ENCODE measurements at places on chromosomes 2 and 18.
A peak's percentile ranks its signal among the peaks of the same experiment; 100 is the strongest.

- no peak for DNase-seq
Observed at GRCh38 chr2:237471438-237472186, 15.4 kb upstream of the MLPH start.

DNA sequence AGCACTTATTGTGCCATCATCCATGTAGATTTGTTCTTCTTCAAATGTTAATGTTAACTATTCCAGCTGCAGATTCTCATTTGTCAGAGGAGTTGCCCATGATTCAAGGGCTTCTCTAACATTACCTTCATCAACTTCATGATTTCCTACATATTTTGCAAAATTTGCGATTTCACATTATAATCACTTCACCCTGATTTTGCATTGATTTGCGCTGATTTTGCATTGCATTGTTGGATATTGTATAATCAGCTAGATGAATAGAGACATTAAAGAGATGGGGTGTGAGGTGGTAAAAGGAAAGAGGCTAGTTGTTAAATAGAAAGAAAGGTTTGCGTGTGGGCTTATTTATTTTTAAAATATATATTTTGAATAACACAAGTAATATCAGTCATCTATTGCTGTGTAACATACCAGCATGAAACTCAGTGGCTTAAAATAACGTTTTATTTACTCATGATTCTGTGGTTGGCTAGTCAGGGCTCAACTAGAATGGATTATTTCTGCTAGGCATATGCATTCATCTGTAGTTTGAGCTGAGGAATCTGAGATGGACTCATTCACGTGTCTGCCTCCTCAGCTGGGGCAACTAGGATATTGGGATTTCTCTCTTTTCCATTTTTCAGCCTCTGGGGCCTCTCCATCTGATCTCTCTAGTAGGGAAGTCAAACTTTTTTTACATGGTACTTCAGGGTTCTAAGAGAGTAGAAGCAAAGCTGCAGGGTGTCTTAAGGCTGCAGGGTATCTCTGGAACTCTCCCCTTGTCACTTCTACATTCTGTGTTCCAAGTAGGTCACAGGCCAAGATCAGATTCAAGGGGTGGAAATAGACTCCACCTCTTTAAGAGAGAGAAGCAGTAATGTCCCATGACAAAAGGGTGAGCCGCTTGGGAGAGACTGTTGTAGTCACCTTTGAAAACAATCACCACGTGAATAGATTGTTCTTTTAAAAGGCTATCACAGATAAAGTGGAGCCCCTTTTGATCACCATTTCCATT is 2.2 kb upstream of the CAVIN2 start:
- DNase-seq = no peak

DNA sequence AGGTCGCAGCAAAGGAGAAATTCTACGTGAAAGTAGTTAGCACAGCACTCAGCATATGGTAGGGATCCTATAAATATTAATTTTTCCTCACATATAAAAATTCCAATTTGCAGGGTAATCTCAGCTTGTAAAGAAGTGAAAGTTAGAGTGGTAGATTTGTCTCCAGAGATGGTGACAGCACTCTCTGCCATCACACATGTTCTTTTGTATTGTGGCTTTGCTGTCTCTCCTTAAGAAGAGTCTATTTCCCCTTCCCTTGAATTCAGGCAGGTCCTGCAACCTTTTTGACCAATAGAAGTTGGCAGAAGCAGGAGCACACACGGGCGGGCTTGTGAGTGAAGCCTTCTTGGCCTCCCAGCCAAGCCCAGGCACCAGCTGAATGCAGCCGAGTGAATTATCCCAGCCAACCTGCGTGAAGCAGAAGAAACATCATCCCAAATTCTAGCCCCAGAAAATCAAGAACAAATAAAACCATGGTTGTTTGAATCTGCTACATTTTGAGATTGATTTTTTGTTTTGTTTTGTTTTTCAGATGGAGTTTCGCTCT is 107.8 kb upstream of the COPS8 start:
- DNase-seq = no peak

- DNase-seq = no peak
Observed at GRCh38 chr2:59390581-59390980, 1149.5 kb upstream of the FANCL start.

GRCh38 chr2:34104601-34105000 is 505.5 kb upstream of the FAM98A start:
- DNase-seq = no peak

GRCh38 chr18:22268641-22269128 is 99.3 kb downstream of the GATA6 start:
- no peak for DNase-seq

GRCh38 chr2:128448331-128449225 is 129.9 kb upstream of the HS6ST1 start:
- no peak for DNase-seq

DNA sequence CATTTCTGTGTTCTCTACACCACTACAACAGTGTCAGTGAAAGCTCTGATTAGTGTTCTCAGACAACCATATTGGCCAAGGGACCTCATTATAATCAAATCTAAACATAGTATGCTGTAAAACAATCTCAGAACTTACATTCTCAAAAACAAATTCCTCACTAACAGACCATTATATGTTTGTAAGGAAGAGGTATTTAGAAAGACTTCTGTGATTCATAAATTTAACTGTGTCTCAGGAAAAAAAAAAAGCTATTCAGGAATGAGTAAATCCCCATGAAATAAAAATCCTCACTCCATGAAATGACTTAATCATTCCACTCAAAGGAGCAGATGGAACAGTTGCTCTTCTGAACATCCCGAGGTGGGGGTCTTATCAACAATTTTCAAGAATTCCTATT is 413.0 kb downstream of the CDH2 start:
- DNase-seq = no peak

DNA sequence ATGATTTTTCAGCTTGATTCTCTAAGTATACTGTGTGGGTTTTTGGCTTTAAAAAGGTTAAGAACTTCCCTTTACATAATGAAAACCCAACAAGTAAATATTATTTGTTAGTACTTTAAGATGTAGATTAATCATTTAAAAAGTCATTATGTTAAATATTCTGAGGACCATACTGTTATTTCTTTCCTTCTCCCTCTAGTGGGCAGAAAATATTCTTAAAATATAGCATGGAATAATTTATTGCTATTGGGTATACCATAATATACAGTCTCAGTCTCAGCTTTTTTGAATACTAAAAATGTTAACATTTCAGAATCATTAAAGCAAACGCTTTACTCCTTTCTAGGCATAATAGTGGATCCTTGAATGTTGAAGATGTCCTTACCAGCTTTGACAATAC is 28.1 kb downstream of the CAMKMT start:
- DNase-seq = no peak

DNA sequence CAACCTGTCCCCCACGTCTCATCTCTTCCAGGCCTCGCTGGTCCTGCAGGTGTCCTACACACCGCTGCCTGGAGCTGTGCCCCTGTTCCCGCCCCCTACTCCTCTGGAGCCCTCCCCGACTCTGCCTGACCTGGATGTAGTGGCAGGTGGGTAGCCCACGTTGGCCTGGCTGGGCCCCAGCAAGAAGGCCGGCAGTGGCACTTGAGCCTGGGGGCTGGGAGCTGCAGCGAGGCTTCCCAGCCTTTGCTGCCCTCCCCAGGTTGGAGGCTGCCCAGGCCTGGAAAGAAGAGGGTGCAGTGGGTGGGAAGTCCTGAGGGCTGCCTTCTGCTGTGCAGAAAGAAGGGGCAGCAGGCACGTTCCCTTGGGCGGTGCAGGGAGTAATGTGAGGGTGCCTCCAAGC is 58.4 kb downstream of the DYSF start:
- no peak for DNase-seq

DNA sequence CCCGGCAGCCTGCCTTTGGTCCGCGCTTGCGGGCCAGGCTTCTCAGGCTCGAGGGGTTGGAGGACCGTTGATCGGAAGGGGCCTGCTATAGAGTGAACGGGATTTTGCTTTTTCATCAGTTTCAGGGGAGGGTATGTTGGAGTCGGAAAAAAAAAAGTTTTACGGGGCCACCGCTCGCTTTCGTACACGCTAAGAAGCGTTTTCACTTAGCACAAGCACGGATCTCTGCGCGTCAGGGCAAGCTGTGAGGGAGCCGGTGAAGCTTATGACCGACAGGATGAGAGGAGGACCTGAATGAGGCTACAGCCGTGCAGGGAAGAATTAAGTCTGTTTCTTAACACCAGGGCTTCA is 443 bp downstream of the CPSF3 start:
- DNase-seq = peak; percentile 3

DNA sequence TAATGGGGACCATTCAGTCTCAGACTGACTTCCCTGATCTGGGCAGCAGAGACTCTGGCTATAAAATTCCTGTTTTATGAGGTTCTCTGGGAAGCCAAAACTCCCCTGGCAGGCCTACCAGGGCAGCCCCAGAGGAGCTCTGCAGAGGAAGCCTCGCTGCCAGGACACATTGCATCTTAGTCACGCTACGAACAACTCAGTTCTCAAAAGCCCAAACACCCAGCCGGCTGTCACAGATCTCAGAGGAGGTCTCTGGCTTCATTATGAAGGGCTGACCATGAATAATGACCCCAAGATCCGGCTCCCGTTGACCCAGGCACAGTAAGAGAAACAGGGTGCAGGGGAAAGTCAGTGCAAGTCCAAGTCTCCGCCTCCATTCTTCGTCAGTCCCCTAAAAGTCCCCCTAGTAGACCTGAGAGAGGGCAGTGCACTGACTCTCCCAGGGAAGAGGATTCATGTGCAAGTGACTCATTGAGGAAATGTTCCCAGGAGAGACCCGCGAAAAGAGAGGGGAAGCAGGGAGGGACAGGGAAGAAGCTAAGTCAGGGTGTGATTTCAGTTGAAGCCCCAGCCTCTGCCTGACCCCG is 212.3 kb downstream of the CYP26B1 start:
- DNase-seq = no peak

DNA sequence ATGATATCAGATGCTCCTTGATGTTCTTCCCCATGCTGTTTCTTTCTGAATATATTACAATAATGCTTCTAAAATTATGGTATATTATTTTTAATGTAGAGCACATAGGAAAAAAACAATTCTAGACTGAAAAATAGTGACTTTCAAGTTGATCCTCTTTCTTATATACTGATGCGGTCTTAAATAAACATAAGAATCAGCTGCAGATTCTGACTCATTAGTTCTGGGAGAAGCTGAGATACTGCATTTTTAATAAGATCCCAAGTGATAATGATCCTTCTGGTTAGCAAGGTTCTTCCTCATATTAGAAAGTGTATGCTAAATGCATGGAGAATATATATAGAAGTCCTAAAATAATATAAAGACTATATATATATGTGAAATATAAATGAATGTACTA is 124.9 kb downstream of the XIRP2 start:
- DNase-seq = no peak

DNA sequence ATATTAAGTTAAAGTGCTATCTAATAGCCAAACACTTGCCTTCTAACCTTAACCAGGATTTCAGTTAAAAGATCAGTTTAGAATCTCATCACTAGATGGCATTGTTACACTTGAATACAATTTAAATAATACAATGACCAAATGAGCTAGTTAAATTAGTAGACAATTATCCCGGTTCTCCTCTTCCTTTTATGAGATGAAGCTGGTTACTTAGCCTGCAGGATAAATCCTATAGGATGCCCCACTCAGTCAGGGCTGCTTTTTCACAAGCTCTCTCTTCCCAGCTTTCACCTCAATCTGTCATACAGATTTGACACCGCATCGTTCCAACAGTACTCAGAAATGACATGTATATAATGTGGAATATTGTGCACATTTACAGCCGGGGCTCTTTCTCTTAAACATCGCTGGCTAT is 678.8 kb downstream of the KCNJ3 start:
- no peak for DNase-seq

DNA sequence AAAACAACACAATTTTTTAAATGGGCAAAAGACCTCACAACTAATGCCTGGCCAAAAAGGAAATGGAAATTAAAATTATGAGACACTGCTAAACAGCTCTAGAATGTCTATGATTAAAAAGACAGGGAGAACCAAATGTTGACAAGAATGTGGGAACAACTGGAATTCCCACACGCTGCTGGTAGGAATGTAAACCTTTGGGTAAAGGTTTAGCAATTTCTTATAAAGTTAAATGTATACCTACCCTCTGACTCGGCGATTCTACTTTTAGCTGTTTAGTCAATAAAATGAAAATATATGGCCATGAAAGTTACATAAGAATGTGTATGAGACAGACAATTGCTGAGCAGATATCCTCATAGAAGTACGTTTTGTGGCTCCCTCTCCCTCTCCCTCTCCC is 60.9 kb downstream of the ATF2 start:
- no peak for DNase-seq

- no peak for DNase-seq
Observed at GRCh38 chr2:135246711-135247270, 194.7 kb downstream of the RAB3GAP1 start.

- DNase-seq = no peak
Observed at GRCh38 chr2:144434425-144435222, 85.3 kb downstream of the ZEB2 start.

GRCh38 chr2:109451671-109452070 is 162.1 kb downstream of the SEPTIN10 start:
- DNase-seq = no peak

- no peak for DNase-seq
Observed at GRCh38 chr18:49786019-49786720, 27.2 kb downstream of the ACAA2 start.

- no peak for DNase-seq
Observed at GRCh38 chr2:236001166-236001828, 166.9 kb downstream of the GBX2 start.

- DNase-seq = no peak
Observed at GRCh38 chr2:133676392-133677130, 108.3 kb upstream of the NCKAP5 start.

- DNase-seq = no peak
Observed at GRCh38 chr2:29040552-29040951, 33.8 kb downstream of the PCARE start.

GRCh38 chr2:11314487-11314886 is 29.9 kb downstream of the ROCK2 start:
- DNase-seq = no peak

GRCh38 chr2:202032846-202033316 is 774 bp upstream of the FZD7 start:
- DNase-seq = no peak

DNA sequence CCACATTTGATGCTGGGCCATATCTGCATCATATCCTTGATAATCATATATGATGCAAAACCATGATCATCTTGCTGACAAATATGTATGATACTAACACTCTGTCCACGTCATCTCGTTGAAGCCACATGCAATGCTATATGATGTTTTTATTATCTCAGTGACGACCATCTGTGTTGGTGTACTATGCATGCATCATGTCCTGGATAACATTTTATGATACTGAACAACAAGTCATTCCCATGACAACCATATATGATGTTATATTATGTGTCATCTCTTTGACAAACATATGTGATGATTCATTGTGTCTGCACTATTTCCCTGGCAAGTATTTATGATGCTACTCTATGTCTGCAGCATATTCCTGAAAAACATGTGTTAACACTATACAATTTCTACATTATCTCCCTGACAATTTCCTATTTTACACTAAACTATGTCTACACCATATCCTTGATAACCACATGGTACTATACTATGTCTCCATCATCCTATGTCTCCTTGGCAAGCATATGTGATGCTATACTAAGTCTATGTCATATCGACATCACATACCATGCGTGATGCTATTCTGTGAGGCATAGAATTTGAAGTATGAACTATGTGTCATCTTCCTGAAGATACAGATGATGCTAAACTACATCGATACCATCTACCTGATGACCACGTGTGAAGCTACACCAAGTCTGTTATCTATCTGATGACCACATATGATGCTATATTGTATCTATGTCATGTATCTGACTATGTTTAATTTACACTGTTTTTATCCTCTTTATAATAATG is 37.0 kb downstream of the DAW1 start:
- DNase-seq = no peak

GRCh38 chr2:1723397-1724042 is 20.8 kb downstream of the PXDN start:
- no peak for DNase-seq

- DNase-seq = no peak
Observed at GRCh38 chr2:14677039-14677438, 44.5 kb downstream of the LRATD1 start.
